ENCODE measurements at places on chromosomes 13 and 19. TPM values are rescaled to one million over a fixed set of nuclear protein-coding genes. Genes with fewer than 3 reads are reported as not detected.

Gene ZNF302
- total RNA-seq: 14.0 TPM

Gene PRR22
- 3.0 TPM for total RNA-seq

Gene N4BP2L1
- 13.9 TPM for total RNA-seq

Gene BRCA2
- total RNA-seq: 16.2 TPM

Gene CAPS
- 143 TPM for total RNA-seq

Gene LILRA2
- total RNA-seq: 0.37 TPM

Gene LRRC4B
- total RNA-seq: 2.6 TPM

Gene ERICH4
- total RNA-seq: not detected

Gene SLC7A10
- total RNA-seq: not detected

Gene TICAM1
- 2.3 TPM for total RNA-seq

Gene ZNF8
- 1.4 TPM for total RNA-seq

Gene OR10H1
- total RNA-seq: not detected

Gene FREM2
- total RNA-seq: 1.7 TPM

Gene RFPL4AL1
- not detected for total RNA-seq

Gene SYCN
- total RNA-seq: not detected

Gene ARRDC2
- total RNA-seq: 60.8 TPM

Gene SMAD9
- total RNA-seq: 11.6 TPM

Gene BTBD2
- total RNA-seq: 33.3 TPM

Gene LCP1
- 38.8 TPM for total RNA-seq

Gene MUC16
- 0.45 TPM for total RNA-seq

Gene ZNF470
- 1.2 TPM for total RNA-seq

Gene SMIM44
- total RNA-seq: not detected

Gene PAK4
- total RNA-seq: 80.4 TPM

Gene ATG4D
- total RNA-seq: 29.5 TPM

Gene CCDC194
- total RNA-seq: not detected

Gene PABPC3
- not detected for total RNA-seq

Gene PRODH2
- not detected for total RNA-seq

Gene PTGIR
- 1.8 TPM for total RNA-seq

Gene CGB3
- total RNA-seq: not detected

Gene FAM216B
- not detected for total RNA-seq

Gene TNPO2
- 20.6 TPM for total RNA-seq

Gene TEKTIP1
- not detected for total RNA-seq

Gene SPIB
- total RNA-seq: 0.55 TPM

Gene ZNF554
- 15.9 TPM for total RNA-seq

Gene MAST3
- total RNA-seq: 15.2 TPM

Gene ZNF681
- total RNA-seq: 0.89 TPM

Gene FGF21
- not detected for total RNA-seq

Gene CEACAM3
- total RNA-seq: not detected

Gene ZNF543
- total RNA-seq: 1.2 TPM

Gene RNF17
- total RNA-seq: not detected

Gene PTPRH
- 34.9 TPM for total RNA-seq

Gene LHB
- total RNA-seq: not detected

Gene SLITRK5
- not detected for total RNA-seq

Gene ZNF682
- 1.2 TPM for total RNA-seq

Gene TMEM91
- total RNA-seq: 42.6 TPM

Gene NMRK2
- total RNA-seq: not detected

Gene LIN7B
- not detected for total RNA-seq

Gene DAND5
- 0.58 TPM for total RNA-seq

Gene ZNF284
- total RNA-seq: 3.7 TPM

Gene RHPN2
- total RNA-seq: 34.8 TPM

Gene ELSPBP1
- total RNA-seq: not detected
